Stimulated activated CD4-positive, alpha-beta T cell treated with anti-CD3 and anti-CD28 coated beads, Interleukin-4, amount 100 ng/mL, for 24 hours (primary cell): ENCODE measurements at places on chromosomes 2 and 18.

GRCh38 chr2:239370876-239371725 lies 29.7 kb downstream of the HDAC4 start:
- no peak for DNase-seq

- DNase-seq: no peak
Observed at GRCh38 chr2:173264603-173265366, 89.9 kb upstream of the CDCA7 start.

DNA sequence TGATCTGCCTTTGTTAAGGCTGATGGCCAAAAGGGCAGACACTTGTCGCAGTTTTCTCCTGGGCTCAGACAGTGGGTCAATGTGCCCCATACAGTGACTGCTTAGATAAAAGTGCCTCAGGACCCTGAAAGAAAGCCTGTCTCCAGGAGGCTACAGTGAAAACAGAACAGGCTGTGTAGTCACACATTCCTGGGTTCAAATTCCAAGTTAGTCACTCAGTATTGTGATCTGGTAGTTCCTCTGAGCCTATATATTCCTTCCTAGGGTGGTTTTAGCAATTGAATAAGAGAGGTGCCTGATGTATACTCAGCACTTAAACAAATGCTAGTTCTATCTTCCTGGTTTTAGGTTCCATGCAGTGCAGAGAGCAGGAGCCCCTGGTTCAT lies 54.4 kb downstream of the RPL37A start:
- DNase-seq: no peak

GRCh38 chr2:138507267-138507666 lies 5.7 kb downstream of the SPOPL start:
- DNase-seq: no peak

GRCh38 chr2:54099370-54099769 lies 16.0 kb upstream of the ACYP2 start:
- no peak for DNase-seq
